ENCODE measurements at places on chromosomes 3 and 15. TPM values are rescaled to one million over a fixed set of nuclear protein-coding genes. Genes with fewer than 3 reads are reported as not detected.

Gene SEMA5B
- 0.32 TPM for total RNA-seq

Gene CDHR4
- 0.17 TPM for total RNA-seq

Gene ZNF501
- not detected for total RNA-seq

Gene DNAH12
- 0.09 TPM for total RNA-seq

Gene UROC1
- not detected for total RNA-seq

Gene CD200
- total RNA-seq: not detected

Gene HYAL1
- 0.43 TPM for total RNA-seq

Gene ROBO2
- total RNA-seq: not detected

Gene CYP8B1
- not detected for total RNA-seq

Gene TNFSF10
- total RNA-seq: not detected

Gene ZNF502
- 1.6 TPM for total RNA-seq

Gene MAGI1
- 4.0 TPM for total RNA-seq

Gene CFAP161
- not detected for total RNA-seq
